ENCODE measurements at places on chromosomes 12 and 14.

- DNase-seq = no peak
Measured at GRCh38 chr14:71488703-71489191, 443.5 kb upstream of the RGS6 start.

DNA sequence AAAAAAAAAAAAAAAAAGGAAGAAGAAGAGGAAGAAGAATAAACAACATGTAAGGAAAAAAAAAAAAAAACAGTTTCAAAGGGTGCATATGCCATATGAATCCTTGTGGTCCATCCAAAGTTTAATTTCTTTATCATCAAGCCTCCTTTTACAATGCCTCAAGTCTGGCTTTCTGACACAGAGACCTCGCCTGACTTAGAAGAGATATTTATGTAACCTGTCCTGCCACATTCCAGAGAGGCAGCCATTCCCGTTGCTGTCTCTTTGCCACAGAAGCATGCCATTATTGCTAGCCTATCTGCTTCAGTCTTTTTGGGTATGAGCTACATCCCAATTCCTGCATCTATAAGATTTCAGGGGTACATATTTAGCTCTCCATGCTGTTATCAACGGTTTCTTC is 596.7 kb upstream of the ATP2B1 start:
- no peak for DNase-seq

DNA sequence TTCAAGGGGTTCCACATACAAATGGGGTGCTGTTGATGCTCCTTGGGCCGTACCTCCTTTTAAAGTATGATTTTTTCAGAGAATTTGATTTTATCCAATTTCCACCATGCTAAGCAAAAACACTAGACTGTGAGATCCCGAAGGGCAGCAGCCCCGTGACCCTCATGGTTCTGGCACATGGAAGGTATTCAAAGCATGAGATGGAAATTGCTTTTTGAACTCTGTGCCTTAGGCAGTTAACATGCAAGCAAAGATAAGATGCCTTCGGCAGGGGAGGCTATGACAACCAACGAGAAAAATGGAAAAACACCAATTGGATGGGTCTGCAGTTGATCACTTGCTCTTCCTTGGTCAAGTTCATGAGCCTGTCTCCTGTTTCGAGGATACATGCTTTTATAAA is 120.8 kb upstream of the DIO3 start:
- no peak for DNase-seq

- DNase-seq = no peak
Measured at GRCh38 chr12:120067084-120067869, 49.3 kb downstream of the RAB35 start.

DNA sequence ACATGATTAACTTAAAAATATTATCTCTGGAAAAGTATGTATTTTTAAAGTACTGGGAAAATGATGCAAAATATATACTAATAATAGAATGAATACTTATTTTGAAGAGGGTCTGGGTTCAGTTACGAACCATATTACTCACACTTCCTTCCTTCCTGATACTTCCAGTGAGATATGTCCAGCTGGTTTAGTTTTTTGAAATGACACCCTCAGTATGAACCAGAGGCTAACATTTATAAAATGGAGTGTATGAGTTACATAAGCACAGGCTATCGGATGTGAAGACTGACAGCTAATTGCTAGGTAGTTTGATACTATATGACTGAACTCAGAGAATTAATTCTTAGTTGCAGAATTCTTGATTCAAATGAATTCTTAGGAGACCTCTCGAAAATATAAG is 122.9 kb downstream of the OTOGL start:
- no peak for DNase-seq

- DNase-seq = no peak
Measured at GRCh38 chr14:78316786-78317185, 146.6 kb downstream of the NRXN3 start.

DNA sequence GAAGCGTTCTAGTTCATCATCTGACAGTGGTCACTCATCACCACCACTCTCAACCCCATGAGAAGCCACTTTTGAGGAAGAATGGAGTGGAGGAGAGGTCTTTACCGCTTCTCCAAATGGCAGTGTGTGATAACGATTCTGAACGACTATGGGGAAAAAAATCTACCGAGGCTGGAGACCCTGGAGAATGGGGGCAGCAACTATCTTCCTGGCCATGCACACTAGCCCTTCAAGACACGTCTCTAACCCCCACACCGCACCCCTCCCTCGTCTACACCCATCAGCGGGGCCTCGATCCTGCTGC is 365 bp downstream of the ING4 start:
- DNase-seq = no peak

- no peak for DNase-seq
Measured at GRCh38 chr12:70251661-70252060, 8.4 kb downstream of the CNOT2 start.

DNA sequence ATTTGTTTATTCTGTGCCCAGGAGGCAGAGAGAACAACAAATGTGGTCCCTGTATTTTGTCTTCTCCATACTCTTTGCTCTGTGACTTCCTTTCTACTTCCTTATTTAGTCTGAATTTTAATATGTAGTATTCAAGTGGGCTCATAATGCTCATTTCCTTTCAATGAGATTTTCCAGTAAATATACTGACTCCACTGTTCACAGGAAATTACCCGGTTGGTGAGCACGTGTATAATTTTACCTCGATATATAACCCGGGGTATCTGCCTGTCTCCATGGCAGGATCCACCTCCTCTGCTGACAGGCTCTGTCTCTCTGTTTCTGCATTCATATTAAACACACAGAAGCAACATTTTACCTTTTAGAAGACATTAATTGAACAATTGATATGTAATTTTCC is 166.0 kb downstream of the SLC38A4 start:
- no peak for DNase-seq

GRCh38 chr14:73125746-73126145 is 10.6 kb upstream of the PSEN1 start:
- no peak for DNase-seq

DNA sequence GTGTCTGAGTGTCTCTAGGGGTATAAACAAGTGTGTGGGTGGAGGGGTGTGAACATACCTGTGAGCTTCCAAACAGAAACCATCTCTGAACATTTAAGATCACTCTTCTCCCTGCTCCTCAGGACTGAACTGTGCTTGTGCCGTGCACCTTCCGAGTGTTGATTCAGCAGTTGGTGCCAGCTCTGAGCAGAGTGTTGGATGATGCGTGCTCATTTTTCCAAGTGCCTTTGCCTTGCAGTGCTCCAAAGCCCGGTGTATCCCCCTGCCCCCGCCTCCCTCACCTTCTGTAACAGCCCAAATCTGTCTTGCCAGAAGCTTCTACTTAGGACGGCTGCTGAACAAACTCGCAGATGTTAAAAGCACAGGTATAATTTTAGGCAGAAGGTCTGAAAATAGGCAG is 4.4 kb downstream of the WSCD2 start:
- DNase-seq = peak; percentile 39

DNA sequence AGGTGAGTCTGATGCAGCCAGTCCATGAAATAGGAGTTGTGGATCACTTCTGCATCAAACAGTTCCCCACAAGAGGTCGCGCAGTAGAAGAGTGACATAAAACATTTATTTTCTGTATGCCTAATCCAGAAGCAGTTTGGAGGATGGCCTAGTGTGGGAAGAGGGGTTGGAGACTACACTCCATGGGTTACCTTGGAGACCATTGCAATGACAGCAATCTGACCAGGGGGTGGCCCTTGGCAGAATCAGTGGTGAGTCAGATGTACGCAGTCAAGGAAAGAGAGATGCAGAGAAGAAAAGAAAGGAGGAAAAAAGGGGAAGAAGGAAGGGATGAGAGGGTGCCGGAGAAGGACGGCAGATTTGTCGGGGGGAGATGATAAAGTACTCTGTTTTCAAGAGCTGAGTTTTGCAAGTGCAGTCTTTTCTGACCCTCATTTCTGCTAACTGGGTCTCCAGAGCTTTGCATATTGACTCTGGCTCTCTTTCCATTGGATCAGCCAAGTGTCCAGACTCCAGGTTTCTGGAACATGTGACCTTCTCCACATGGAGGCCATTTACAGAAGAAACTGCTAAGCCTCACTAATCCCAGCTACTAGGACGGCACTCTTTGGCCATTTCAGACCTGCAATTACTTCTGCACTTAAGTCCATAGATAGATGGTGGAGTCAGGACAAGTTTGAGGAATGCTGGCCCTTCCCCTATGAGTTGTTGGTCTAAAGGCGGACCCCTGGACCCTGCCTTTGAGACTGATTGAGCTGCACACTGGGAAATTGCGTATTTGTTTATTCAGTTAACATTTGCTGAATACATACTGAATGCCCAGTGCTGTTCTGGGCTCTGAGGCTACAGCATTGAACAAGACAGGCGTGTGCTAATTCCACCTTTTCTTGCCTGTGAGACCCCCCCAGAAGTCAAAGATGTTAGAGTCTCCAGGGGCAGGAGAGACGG is 424.2 kb downstream of the BCL11B start:
- DNase-seq = no peak

DNA sequence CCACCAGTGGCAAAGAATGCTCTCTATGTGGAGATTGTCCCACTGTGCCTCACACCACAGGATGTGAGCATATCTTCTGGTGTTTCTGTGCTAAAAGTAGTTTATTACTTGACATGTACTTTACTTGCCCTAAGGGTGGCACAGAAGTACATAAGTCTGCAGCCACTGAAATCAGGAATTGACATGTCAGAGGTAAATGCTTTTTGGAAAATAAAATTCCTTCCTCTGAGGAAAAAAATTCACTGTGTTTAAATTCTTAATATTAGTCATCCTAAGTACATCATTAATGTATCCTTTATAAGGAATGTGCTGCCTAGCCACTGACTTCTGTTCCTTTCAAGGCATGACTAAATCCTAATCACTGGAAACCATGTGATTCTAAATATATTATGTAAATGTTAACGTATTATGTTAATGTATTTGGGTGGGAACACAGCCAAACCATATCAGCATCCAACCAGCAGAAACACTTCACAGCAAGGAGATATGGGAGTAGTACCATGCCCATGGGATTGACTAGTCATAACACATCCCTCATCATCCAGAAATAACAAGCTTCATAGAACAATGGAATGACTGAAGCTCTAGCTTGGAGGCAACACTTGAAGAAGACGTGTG is 239.7 kb upstream of the PPFIA2 start:
- no peak for DNase-seq

DNA sequence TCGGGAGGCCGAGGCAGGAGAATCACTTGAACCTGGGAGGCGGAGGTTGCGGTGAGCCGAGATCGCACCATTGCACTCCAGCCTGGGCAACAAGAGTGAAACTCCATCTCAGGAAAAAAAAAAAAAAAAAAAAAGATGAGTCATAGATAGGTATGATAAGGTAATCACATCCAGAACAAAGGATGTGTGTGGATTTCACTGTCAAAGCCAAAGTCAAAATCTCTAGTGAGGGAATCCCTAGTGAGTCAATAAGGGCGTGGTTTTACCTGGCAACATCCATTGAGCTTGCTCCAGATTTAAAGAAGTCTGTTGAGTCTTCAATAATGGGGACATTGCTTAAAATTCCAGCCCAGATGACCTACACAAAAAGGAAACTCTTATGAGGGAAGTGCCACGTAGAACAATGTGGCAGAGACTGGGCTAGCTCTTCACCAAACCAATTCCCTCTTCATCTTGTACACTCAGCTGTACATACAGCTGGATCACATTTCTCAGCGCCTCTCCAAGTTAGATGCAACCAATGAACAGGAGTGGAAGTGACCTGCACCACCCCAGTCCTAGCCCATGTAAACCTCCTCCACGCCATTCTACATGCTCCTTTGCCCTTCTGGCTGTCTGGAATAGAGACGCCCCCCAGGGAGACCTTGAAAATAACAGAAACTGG is 23.4 kb downstream of the ALDH1L2 start:
- no peak for DNase-seq

GRCh38 chr12:78035901-78036606 is 205.4 kb downstream of the NAV3 start:
- DNase-seq = no peak

DNA sequence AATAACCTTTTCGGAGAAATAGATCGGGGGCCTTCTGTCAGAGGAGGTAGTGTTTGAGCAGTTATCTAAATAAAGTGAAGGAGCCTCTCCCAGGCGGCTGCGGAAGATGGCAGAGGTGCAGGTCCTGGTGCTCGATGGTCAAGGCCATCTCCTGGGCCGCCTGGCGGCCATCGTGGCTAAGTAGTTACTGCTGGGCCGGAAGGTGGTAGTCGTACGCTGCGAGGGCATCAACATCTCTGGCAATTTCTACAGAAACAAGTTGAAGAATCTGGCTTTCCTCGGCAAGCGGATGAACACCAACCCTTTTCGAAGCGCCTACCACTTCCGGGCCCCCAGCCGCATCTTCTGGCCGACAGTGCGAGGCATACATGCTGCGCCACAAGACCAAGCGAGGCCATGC is 186.1 kb downstream of the KTN1 start:
- no peak for DNase-seq

GRCh38 chr12:69671597-69671996 is 27.5 kb downstream of the BEST3 start:
- no peak for DNase-seq

- no peak for DNase-seq
Measured at GRCh38 chr14:36723530-36723929, 61.9 kb downstream of the PAX9 start.

GRCh38 chr12:94267921-94268471 is 119.6 kb downstream of the PLXNC1 start:
- no peak for DNase-seq

DNA sequence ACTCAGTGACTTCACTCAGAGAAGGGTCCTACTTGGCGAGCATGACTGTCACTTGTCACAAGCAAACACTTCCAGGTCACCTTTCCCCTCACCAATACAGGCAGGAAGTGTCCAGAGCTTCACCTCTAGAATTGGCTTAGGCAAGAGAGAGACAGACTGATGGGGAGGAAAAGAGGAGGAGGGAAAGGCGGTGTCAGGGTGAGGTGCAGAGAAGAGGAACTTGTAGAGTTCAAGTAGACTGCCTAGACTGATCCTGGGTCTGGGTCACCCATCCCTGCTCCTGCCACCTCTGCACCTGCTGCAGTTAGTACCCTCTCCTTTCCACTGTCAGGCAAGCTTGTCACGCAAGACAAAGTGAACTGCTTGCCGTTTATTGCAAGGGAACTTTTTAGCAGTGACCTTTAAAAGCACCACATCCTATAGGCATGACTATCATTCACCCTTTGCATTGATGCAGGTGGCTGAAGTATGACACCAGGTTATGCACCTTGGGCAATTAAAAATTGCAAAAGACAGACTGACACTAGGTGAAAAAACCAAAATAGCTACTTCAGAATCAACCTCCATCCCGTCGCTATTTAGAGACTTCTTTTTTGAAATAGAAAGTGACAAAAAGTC is 292.4 kb downstream of the SYT1 start:
- DNase-seq = no peak

- no peak for DNase-seq
Measured at GRCh38 chr12:47882781-47883546, 21.8 kb downstream of the VDR start.

- DNase-seq = peak; percentile 68
Measured at GRCh38 chr12:132523576-132524331, 33.8 kb downstream of the FBRSL1 start.

- DNase-seq = peak; percentile 78
Measured at GRCh38 chr14:24398653-24399446, at the start of gene NYNRIN. Gene NYNRIN, plus strand, starts transcription at chr14:24399003. Its CDS starts 244 bp downstream, at chr14:24399247.

- DNase-seq = no peak
Measured at GRCh38 chr14:86912709-86913108, 1080.3 kb downstream of the GALC start.

- DNase-seq = no peak
Measured at GRCh38 chr14:104690861-104691455, 1.5 kb downstream of the INF2 start.

GRCh38 chr12:111275308-111275707 is 93.6 kb downstream of the PHETA1 start:
- no peak for DNase-seq

All from left ventricle myocardium inferior (tissue), 1 donor.